NCI-H1694 (cell line): ENCODE measurements at places on chromosomes 3 and 15.

GRCh38 chr15:44092221-44092620 is 102.8 kb downstream of the FRMD5 start:
- DNase-seq: no peak

DNA sequence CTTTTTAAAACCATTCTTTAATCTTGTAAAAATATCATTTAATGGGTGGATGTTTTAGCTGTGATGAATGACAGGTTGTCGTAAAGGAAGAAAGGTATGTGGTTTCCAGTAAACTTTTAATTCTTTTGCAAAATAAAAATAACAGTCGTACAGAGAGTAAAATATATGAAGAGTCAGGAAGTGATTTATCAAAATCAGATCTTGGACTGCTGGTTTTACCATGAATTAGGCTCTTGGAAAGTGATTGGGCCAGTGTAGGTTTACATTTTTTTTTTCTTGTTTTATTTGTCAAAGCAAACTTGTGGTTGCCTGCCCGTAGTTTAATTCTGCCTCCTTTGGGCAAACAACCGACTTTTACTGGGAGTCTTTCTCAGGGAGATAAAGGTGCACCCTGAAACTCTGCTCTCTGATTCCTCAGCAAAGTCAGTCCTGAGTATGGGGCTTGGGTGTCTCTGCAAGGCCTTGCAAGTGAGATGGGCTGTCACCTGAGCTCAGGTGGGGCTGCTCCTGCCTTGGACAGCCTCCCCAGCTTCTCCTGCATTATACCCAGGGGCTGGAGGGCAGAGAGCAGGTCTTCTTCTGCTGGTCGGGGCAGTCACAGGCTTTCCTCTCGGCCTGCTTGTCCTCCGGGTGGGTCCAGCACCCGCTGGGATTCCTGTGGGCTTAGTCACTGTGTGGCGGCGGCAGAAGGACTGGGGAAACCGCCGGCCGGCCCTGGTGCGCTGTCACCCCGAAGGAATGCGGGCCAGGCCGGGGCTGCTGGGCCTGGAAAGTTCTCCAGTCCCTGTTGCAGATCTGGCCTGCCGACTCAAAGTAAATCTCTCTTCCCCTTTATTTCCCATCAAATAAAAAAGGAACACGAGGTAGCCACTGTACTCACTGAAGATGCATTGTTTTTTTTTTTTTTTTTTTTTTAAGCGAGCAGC is 79.0 kb downstream of the IGF1R start:
- DNase-seq: no peak

DNA sequence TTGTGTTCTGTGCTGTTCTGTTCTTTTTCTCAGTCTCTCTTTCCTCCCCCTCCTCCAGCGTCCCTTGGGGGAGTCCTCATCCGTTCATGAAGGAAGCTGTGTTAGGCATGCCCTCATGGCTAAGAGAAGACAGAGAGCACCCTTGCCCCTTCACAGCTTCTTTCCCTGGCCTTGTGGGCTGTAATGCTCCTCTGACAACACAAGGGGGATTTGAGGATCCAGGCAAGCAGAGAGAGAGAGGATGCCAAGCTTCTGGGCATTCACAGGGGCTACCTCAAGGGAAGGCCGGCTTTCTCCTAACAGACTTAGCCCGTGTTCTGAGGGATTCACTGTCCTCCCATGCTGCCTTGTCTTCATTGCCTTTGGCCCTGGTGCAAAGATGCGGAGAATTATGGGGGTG is 389.5 kb downstream of the LRTM1 start:
- DNase-seq: no peak

GRCh38 chr3:93989241-93989640 is 9.3 kb downstream of the ARL13B start:
- no peak for DNase-seq

DNA sequence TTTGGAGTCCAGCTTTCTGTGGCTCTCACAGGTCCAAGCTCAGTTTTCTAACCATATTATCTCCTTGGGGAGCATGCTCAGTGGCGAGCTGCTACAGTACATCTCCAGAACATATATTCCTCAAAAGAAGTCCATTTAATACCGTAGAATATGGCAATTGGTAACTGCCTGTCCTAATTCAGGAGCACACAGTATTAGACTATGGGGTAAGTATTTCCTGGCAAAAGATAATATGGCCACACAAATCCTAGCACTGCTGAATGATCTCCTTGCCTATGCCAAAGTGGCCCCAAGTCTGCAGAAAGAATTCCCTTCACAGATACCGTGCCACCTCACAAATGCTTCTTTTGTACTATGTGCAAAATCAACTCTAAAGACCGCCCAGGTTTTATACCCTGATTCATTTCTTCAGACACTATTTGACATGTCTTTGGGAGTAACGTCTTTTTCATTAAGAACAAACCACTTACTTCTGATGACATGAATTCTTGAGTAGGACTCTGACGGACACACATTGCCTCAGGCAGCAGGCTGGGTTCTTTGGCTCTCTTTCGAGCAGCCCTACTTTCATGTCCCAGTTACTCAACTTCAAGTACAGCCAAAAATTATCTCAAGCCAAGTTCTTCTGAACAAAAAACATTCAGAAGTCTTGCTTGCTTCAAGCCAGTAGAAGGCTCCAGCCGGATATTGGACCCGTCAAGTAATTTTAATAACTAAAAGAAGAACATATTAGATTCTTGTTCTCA is 368.3 kb upstream of the DCBLD2 start:
- no peak for DNase-seq

- DNase-seq: no peak
These were observed 23.7 kb downstream of the CNTN3 start for GRCh38 chr3:74590620-74591262.

- DNase-seq: peak; percentile 65
These were observed 7.5 kb upstream of the IGSF10 start for GRCh38 chr3:151468284-151468917.

- no peak for DNase-seq
These were observed 88.8 kb downstream of the WDR72 start for GRCh38 chr15:53670701-53671100.

- no peak for DNase-seq
These were observed 24.6 kb upstream of the RSL24D1 start for GRCh38 chr15:55221090-55222011.

- DNase-seq: no peak
These were observed 104.5 kb downstream of the IL20RB start for GRCh38 chr3:137062250-137062649.
